Left renal pelvis (tissue), 4 donors: ENCODE measurements at places on chromosomes 3 and 15. TPM values are rescaled to one million over a fixed set of nuclear protein-coding genes. Genes with fewer than 3 reads are reported as not detected.

The RETNLB gene
- not detected for polyA plus RNA-seq

The ABHD17C gene
- 36.9 TPM for polyA plus RNA-seq

The PLSCR2 gene
- polyA plus RNA-seq: 1.5 TPM

DNA sequence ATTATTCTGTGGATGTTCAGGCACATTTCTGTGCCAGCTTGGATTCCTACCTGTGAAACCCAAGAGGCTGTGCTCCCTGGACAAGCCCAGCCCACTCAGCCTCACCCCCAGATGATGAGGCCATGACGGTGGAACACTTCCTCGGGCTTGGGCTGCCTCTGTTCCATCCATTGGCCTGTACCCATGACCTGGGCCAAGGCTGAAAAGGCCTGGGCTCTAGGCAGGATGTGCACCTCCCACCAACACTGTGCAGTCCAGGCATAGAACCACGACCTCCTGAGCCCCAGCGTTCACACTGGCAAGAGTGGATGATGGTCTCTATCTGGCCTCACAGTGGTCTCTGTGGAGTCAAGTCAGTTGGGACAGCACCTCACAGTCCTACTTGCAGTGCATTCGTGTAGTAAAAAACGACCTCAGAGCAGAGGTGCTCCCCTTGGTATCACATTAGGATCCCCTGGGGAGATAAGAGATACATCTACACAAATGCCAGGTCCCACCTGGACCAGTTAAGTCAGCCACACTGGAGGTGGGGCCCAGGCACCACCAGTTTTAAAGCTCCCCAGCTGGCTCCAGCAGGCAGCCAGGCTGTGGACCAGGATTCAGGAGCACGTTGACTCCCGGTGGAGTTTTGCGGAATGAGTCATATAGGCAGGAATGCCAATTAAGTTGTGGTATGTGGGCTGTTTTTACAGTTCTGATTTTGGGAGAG, 39.0 kb upstream of the IGF1R start:
- DNase-seq: peak; percentile 40

DNA sequence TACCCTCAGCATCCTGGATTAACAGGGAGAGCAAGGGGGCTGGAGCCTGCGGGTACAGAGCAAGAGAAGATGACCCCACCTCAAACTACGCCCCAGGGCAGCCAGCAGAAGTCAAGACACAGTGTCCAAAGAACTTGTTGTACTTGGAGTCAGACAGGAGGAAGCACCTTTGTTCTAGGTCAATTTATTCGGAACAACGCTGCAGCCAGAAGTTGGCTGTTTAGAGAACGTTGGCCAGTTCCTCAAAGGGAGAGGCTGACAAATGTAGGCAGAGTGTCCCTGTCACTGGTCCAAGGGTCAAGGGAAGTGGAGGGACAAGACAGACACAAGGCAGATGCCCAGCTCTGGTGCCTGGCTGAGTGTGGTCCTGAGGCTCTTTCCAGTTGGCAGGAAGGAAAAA, 32.1 kb upstream of the PIAS1 start:
- no peak for DNase-seq

- no peak for DNase-seq
Observed at GRCh38 chr15:38972831-38973230, 408.2 kb upstream of the RASGRP1 start.

DNA sequence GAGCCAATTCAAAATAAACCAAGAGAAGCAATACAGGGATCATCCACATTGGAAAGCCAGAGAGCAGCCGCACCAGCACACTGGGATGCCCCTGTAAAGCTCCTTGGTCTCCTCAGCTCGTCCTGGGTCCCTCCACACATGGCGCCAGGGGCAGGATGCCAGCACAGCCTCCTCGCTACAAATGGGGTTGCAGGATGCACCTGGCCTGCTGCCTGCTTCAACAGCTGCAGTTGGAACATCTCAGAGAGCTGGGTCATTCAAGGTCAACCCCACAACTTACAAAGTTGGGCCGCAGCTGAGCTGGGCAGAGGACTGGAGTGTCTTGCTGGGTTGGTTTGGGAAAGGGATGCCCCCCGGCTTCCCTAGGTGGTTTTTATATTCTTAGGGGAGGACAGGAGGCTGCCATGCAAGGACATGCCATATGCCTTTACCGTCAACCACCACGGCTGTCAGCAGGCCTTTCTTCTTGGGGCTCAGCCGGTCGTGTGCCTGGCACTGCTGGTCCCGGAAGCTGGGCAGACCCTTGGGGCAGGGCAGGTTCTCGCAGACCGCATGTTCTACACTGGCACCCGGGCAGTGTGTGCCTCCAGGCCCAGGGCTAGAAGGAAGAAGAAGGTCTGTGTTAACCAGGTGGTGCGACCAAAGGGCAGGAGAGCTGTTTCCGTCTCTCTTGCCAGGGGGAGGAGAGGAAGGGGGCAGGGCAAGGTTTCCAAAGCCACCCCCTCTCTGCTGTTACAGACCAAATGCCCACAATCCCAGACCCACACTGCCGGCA, 225.2 kb downstream of the ADAMTS17 start:
- DNase-seq: no peak
